Right atrium auricular region (tissue), 2 donors: ENCODE measurements at places on chromosomes 3 and 15. TPM values are rescaled to one million over a fixed set of nuclear protein-coding genes. Genes with fewer than 3 reads are reported as not detected.

The AADAC gene
- 0.70 TPM for total RNA-seq

The TM6SF1 gene
- total RNA-seq: 7.3 TPM

The PATL2 gene
- total RNA-seq: 0.75 TPM

The FGD5 gene
- total RNA-seq: 9.6 TPM

DNA sequence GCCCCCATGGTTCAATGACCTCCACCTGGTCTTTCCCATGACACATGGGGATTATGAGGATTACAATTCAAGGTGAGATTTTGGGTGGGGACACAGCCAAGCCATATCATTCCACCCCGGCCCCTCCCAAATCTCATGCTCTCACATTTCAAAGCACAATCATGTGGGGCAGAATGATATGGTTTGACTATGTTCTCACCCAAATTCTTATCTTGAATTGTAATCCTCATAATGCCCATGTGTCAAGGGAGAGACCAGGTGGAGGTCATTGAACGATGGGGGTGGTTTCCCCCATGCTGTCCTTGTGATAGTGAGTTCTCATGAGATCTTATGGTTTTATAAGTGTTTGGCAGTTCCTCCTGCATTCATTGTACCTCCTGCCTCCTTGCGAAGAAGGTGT lies 2.4 kb upstream of the CLEC3B start:
- DNase-seq: no peak

GRCh38 chr3:69433969-69434325 lies 48.1 kb upstream of the FRMD4B start:
- DNase-seq: no peak

GRCh38 chr3:71854706-71855105 lies 69.8 kb upstream of the PROK2 start:
- DNase-seq: no peak

DNA sequence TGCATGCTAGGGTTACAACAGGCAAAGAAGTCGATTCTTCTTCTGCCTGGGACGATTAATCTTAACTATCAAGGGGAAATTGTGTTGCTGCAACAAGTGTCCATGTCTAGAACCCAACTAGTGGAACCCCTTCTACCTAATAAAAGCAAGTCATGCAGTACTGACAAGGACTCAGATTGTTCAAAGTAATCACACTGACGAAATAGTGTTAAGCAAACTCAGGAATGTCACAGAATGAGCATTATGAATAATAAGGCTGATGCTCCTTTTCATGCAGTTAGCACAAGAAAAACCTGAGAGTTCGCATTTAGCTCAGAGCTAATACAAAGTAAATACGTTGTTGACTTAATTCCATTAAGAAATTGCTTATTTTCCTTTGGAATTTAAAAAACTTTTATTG lies 47.5 kb upstream of the TRIM42 start:
- no peak for DNase-seq

- no peak for DNase-seq
Measured at GRCh38 chr3:129448186-129448895, 8.3 kb downstream of the IFT122 start.
